ENCODE measurements at places on chromosomes 7 and 10.

DNA sequence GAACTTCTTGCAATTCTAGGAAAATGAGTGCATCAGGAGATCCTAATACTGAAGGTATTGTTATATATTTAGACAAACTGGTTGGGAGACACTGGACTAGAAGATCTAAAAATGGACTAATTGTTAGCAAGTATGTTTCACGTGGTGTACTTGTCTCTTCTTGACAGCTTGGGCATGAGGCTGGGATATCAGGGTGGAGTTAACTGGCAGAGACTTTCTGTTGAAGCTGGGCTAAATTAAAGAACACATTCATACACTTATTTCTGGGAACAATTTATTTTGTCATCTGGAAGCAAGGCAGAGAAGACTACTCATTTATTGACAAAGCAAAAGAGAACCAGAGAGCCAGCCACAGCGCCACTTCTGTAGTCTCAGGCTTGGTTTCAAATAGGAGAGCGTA, 25.9 kb downstream of the TYW1 start:
- DNase-seq = no peak

- DNase-seq = no peak
Measured at GRCh38 chr7:113698556-113699220, 220.1 kb downstream of the PPP1R3A start.

GRCh38 chr7:24701261-24702235, 55.7 kb downstream of the GSDME start:
- no peak for DNase-seq

DNA sequence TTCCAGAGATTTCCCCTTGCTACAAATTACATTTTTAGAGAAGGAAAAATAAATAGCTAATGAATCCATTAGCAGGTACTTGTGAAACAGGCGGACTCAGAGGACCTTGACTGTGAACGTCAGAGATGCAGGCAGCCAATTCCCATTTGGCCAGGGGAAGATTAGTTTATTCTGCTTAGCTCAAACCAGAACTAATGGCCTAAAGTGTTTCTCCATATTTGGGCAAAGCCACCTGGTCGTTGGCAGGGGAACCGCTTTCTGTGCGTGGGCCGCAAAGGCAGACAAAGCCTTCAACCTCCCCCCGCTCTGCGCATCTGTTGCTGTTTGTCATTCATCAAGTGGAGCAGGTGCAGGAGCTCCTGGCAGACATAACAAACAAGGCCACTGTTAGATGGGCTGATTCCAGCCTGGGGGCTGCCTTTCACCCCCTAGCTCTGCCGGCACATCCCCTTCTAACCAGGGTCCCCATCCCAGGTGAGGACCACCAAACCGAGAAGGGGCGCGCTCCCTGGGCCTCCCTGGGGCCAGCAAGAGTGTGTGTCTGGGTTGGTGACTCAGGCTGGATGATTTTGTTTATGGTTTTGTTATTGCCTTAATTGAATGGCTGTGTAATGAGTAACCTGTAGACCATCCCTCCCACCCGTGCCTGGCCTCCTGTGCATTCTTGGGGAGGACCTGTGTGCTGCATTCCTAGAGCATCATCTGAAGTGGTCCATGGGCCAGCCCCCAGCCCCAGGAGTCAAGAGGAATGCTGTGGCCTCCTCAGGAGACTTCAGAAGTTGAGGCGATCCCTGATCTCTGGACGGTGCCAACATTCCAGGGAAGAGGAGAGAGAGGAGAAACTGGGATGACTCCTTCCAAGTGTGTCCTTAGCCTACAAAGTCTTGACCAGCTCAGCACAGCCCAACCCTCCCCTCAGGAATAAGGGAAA, 14.5 kb upstream of the CPA1 start:
- DNase-seq = no peak

GRCh38 chr10:97914837-97915211, 65.2 kb downstream of the GOLGA7B start:
- DNase-seq = peak; percentile 74

DNA sequence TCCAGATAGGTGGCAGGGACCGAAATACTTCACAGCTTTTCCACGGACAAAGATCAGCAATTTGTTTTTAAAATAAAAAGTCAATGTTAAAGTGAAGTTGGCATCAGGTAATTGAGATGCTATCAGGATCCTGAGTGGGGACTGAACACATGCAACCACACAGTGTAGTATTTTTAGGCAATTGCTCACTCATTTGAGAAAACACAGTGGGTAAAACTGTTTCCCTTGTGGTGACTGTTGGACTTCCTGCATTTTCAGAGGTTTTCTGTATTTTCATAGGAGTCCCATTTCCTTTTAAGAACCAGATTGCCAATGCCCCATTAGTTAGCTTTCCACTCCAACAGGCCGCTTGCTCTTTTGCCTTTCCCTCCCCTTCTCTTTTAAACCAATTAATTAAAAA, 159.5 kb upstream of the ZNF32 start:
- no peak for DNase-seq
